ENCODE measurements at places on chromosomes 5 and 9.

DNA sequence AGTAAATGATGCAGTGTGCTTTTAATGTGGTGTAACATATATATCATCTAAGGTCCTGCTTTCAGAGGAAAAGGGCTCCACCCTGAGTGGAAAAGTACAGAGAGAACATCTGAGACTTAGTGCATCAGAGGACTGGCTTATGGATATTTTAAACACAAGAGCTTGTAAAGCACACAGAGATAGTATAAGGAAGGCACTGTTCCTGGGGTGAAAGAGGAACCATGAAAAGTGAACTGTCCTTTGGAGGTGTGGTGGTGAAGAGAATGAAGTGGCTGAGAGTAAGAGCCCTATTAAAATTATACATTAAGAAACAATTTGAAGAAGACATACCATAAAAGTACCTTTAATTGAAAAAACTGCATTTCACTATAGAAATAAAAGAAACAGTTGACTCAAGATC, 68.9 kb downstream of the CSF2 start:
- DNase-seq: no peak

- DNase-seq: no peak
These were observed 8.1 kb downstream of the ZNF622 start for GRCh38 chr5:16457451-16457850.

GRCh38 chr5:3142261-3143027, 391.0 kb upstream of the IRX2 start:
- no peak for DNase-seq

- DNase-seq: no peak
These were observed 2.9 kb downstream of the SLC6A18 start for GRCh38 chr5:1228120-1228519.

DNA sequence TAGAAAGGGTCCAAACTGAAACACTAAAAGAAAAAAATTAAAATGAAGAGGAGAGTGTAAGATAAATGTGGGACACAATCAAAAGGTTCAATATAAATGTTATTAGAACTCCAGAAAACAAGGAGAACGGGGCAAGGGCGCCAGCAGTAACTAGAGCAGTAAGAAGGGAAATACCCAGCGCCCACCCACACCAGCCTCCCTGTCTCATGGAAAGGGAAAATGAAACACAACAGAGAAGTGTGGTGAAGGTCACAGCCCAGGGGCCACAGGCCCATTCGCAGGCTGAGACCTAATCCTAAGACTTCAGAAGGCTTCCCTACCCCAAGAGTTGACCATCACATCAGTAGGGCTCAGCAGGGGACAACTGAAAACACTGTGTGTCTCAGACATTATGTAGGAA, 45.8 kb upstream of the CLK4 start:
- DNase-seq: peak; percentile 52

DNA sequence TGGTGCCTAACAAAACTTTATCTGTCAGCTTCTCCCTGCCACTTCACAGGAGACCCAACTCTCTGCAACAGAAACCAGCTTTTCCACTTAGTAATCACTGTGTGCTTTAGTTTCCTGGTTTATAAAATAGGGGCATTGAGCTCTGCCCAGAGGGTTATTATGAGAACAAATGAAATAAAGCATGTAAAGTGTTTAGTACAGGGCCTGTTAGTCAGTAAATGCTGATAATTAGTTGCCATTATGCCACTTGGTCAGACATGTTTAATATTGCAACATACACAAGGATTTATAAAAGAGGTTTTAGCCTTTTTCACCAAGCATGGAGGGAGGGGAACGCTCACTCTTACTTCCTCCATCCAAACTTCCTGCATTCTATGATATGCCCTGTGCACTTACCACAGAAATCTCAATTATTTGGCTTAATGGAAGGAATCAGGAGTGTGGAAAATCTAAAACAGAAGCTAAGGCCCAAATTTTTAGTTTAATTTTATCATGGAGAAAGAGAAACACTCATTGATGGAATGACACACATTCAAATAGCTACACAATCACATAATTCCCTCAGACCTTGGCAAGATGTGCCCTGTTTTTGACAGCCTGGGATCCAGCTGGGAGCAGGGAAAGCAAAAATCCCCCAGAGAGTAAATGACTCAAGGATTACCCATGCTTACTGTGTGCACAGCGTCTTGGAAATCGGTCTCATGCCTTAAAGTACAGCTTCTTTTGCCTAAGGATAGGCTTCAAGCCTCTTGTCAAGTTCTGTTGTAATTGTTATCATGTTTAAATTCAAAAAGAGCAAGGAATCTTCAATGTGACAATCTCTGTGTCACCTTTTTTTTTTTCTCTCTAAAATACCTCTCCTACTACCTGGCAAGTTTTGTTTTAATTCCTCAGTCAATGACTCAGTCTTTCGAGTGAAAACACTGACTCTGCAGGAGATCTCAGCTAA, 34.0 kb downstream of the ZNF474 start:
- DNase-seq: no peak

- DNase-seq: no peak
These were observed 74.7 kb downstream of the MSX2 start for GRCh38 chr5:174799121-174799520.

- no peak for DNase-seq
These were observed 80.5 kb upstream of the GLIS3 start for GRCh38 chr9:4380406-4380805.

DNA sequence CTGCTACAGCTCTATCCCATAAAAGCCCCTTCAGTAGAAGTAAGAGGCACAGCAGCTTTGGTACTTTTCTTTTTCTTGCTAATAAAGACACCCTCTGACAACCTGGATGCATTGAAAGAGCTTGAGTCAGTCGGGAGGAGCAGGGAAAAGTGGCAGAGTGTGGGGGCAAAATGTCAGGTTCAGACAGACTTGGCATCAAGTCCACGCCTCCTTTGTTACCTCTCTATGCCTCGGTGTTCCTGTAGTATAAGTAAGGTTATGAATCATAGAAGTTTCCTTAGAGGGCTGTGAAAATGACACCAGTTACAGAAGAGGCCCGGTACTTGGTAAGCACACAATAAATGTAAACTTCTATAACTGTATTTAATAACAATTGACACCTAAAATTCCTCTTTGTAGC, 133.9 kb downstream of the ESM1 start:
- DNase-seq: no peak

DNA sequence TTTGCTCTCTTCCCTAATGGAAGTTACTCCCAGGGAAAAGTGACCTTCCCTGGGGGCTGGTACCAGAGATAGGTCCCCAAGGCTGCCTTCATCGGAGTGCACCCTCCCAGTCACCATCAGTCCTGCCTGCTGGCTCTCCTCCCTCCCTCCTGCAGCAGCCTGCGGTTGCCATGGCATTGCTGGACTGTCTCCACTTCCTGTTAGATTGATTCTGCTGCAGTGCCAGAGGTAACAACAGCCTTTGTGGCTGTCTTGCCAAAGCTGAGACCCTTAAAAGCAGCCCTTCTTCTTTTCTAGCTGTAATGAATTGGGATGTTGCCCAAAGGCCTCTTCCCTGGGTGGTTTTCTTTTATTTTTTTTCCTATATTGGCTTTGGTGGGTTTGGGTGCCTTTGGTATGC, 78.1 kb upstream of the PRLR start:
- DNase-seq: no peak

DNA sequence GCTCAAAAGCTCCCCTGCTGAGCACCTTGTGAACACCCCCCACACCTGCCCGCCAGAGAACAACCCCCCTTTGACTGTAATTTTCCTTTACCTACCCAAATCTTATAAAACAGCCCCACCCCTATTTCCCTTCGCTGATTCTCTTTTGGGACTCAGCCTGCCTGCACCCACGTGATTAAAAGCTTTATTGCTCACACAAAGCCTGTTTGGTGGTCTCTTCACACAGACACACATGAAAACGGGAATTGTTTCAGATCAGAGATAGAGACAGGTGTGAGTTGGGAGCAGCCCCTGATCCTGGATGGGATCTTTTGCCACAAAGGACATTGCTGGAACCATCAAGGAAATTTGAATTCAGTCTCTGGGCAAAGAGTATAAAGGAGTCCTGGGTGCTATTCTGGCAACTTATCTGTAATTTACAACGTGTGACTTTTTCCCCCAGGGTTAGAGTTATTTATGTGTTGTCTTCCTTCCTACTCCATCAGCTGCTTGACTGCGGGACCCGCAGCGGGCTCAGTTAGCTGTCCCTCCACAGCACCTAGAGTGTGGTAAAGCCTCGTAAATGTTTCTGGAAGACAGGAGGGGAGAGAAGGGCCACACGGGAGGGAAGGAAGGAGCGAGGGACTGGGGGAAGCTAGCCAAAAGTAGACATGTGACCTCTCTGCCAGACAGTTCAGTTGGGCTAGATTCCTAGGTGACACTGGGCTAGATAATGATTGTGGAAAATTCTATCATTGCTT, 437.0 kb downstream of the ZNF608 start:
- DNase-seq: no peak

- DNase-seq: no peak
These were observed 77.8 kb downstream of the BAAT start for GRCh38 chr9:101307051-101307450.

- DNase-seq: no peak
These were observed 55.7 kb downstream of the NR3C1 start for GRCh38 chr5:143347698-143348344.

DNA sequence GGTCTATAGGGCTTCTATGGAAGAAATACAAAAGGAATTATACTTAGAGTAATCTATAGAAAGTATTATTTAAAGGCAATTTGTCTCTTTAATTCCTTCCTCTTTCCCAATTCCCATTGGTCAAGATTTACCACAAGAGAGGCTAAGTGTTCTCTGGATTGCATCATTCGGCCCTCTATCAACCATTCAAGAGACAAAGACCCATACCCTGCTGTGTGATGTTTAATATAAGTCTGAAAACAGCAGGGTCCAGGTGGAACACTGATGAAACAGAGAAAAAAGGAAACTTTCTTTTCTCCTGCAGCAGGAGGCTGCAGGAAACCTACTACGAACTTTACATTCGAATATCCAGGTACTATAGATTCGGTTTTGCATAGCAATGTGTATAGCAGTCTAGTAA, 323.4 kb downstream of the CHSY3 start:
- no peak for DNase-seq

DNA sequence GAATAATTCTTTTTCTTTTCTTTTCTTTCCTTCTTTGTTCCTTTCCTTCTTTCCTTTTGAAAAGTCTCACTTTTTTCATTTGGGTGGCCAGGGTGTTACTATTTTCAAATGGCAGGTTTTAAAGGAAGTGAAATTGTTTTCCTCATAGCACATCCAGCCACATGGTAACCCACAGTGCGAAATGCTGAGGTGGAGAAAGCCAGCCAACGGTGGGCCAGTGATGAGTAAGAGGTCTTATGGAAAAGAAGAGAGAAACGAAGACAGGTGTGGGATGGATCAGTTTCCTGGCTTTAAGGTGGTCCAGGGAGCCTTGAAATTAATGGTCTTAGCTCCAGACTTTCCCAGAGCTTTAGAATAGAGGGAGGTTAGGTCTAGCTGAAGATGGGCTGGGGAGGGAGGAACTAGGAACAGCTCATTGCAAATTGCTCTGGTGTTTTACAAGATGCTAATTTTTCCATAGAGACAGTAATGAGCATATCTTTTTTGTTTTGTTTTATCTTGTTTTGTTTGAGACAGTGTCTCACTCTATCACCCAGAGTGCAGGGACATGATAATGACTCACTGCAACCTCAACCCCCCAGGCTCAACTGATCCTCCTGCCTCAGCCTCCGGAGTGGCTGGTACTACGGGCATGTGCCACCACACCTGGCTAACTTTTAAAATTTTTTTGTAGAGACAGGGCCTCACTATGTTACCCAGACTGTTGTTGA, 17.8 kb downstream of the ITK start:
- no peak for DNase-seq

GRCh38 chr9:18492612-18493011, 18.7 kb downstream of the ADAMTSL1 start:
- DNase-seq: no peak

GRCh38 chr9:36051317-36051716, 14.6 kb downstream of the RECK start:
- DNase-seq: no peak

DNA sequence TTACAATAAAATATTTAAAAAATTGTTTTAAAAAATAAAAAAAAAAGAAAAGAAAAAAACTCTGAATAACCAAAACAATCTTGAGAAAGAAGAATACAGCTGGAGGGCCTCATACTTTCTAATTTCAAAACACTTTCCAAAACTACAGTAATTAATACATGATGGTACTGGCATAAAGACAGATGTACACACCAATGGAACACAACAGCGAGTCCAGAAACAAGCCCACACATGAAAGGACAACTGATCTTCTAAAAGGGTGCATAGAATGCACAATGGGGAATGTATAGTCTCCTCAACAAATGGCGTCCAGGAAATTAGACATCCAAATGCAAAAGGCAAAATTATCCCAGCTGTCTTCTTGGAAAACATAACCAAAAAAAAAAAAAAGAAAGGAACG, 99.6 kb downstream of the LURAP1L start:
- no peak for DNase-seq

DNA sequence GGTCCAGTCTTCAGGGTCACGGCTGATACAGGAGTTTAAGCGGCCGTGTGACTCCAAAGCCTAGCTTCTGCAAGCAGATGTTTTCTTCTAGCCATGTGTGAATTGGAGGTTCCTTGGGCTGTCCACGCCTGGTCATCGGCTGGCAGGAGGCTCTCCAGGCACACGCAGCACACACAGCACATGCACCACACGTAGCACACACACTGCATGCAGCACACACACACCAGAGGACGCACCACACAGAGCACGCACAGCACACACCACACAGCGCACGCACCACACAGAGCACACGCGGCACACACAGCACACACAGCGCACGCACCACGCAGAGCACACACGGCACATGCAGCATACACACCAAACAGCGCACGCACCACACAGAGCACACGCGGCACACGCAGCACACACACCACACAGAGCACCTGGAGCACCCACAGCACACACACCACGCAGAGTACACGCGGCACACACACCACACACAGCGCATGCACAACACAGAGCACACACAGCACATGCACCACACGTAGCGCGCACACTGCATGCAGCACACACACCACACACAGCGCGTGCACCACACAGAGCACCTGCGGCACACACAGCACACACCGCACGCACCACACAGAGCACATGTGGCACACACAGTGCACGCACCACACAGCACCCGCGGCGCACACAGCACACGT, 234.3 kb downstream of the FANCC start:
- DNase-seq: no peak

DNA sequence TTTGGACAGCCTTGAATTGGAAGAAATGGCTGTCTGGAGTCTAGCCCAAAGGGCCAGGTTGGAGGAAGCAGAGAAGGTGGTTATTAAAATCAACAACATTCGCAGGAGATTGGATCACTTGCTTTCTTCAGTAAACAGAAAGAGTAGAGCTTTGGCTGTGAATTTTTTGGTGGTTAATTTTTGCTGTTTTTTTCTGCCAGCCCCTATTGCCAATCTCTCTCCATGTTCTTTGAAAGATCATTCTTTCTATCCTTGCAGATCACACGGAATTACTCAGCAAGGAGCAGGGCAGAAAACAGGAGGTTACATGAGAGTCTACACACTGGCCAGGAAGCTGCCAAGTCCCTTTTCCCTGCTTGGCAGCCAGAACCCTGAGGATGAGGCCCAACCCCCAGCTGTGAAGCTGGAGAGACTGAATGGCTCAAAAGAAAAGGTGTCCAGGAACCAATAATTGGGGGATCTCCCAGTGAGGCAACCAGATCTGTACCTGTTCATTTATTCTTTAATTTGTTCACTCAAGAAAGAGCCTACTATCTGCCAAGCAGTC, 13.0 kb downstream of the GLRX start:
- DNase-seq: no peak

Data from suppressor macrophage (primary cell).